Natural killer cell treated with Interleukin-12 subunit alpha and Interleukin-12 subunit beta and Interleukin-15 and Interleukin-18, amount 100 ng/mL, for 72 hours (primary cell): ENCODE measurements at places on chromosomes 5 and 9.

- no peak for DNase-seq
Measured at GRCh38 chr9:133679056-133679455, 42.9 kb downstream of the DBH start.

DNA sequence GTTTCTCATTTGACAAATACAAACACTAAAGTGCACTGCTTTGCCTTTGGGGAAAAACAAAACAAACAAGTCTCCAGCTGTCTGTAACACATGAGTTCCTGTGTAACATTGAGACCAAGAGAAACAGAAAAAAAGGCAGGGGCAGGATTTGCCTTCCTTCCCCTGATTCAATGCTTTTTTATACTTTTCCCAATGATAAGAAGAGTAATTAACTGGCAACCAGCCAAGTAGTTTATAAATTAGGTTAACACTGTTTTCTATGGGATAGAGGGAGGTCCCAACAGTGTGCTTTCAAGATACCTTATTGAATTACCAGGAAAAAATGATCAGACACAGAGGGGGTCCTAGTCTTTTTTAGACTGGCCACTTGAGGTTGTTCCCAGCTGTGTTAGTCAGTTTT is 346.8 kb downstream of the TRIM36 start:
- DNase-seq, result no peak

GRCh38 chr9:18855656-18856055 is 177.4 kb downstream of the SAXO1 start:
- DNase-seq, result no peak

- DNase-seq, result no peak
Measured at GRCh38 chr5:136057401-136058038, 28.7 kb downstream of the TGFBI start.

DNA sequence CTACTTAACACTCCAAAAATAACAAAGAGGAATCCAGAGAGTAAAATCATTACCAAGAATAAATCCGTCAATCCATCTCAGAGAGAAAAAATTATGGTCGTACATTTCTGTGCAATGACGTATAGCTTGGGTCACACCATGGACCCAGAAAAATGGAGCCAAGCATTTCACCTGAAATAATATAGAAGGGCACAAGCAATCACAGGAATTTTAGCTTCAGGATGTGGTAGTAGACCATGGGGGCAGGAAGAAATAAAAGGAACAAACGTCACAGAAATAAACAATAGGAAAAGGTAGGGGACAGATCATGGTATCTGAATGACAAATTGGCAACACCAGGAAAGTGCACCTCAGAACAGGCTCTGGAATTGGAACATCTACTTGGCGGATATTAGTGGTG is 231.0 kb downstream of the PLK2 start:
- no peak for DNase-seq

GRCh38 chr9:88799541-88800328 is 191.5 kb upstream of the S1PR3 start:
- DNase-seq, result no peak

DNA sequence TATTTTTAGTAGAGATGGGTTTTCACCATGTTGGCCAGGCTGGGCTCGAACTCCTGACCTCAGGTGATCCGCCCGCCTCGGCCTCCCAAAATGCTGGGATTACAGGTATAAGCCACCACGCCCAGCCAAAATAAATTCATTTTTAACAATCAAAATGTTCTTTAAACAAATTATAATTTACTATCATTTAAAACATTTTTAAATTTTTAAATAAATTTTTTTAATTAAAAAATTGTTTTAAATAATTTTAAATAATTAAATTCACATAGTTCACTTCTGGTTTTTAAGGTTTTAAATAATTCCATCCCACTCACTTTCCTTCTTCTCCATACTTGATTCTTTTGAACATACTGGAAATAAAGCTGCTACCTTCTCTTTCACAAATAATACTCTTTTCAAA is 15.0 kb upstream of the TTC33 start:
- no peak for DNase-seq

- no peak for DNase-seq
Measured at GRCh38 chr5:160360310-160360709, 10.1 kb downstream of the C1QTNF2 start.

GRCh38 chr9:128887914-128888350 is 6.0 kb downstream of the LRRC8A start:
- DNase-seq, result no peak

DNA sequence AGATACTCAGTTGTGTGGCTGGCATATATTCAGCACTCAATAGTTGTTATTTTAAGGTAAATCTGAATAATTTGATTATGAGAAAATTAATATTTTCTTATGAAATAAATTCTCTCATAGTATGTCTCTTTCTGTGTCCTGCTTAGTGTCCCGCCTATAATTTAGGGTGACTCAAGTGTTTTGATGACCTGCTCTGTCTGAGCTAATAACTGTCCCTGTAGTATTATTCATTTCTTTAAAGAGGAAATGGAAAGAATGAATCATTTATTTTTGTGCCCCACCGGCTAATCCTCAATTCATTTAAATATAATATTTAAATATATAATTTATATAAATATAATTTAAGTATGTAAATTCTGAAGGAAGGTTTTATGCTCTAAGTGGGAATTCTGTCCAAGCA is 4.1 kb downstream of the SLC1A1 start:
- no peak for DNase-seq

DNA sequence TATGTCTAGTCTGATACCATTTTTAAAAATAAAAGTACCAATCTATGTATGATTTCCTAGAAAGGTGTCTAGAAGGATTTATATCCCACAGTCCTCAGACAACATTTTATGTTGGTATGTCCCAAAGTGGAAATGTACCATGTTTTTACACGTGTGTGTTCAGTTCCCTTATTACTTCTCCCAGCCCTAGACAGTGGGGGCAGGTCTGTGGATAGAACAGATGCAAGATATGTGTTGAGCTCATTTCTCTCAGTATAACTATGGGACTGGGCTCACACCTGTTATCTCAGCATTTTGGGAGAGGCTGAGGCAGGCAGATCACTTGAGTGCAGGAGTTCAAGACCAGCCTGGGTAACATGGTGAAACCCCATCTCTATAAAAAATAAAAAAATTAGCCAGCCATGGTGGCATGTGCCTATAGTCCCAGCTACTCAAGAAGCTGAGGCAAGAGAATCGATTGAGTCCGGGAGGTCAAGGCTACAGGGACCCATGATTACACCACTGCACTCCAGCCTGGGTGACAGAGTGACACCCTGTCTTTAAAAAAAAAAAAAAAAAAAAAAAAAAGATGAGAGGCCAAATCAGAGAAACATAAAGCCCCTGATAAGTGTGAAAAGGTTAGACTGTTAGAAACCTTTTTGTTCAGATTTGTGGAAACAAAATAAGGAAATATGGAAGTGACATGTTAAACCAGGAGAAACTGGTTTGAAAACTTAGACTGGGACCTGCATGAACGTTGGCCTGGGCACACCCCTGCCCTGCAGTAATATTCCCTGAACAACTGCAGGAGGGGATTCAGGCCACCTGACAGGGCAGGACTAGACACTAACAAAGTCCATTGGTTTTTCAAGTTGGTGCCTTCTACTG is 7.4 kb upstream of the SLC2A8 start:
- DNase-seq, result no peak

- DNase-seq, result no peak
Measured at GRCh38 chr5:137481596-137481995, 17.5 kb downstream of the SPOCK1 start.

DNA sequence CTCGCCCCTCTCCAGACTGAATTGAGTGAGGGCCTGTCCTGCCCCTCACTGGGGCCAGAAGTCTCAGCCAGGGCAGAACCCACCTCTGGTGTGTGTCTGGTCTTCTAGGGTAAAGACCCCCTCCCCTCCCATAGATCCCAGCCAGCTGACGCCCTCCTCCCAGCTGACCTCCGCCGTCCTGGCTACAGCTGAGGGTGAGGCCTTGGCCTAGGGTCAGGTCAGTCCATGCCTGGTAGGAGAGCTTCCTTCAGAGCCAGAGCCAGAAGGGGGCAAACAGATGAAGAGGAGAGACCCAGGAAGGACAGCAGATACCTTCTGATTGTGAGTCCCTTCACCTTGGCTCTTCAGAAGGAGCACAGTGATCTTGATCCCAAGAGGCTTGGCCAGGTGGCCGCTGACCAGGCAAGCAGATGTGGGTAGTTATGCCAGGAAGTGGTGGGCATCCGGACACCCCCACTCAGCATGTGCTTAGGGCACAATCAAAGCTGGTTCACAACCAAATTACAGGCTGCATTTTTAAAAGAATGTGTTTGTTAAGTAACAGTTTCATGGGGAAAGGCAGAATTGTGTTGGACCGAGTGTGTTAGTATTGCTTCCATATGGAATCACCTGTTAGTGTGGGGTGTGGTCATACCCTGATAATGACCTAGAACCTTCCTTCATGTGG is 29.9 kb downstream of the JADE2 start:
- DNase-seq, result no peak

GRCh38 chr5:31021181-31021624 is 172.3 kb upstream of the CDH6 start:
- DNase-seq, result no peak

DNA sequence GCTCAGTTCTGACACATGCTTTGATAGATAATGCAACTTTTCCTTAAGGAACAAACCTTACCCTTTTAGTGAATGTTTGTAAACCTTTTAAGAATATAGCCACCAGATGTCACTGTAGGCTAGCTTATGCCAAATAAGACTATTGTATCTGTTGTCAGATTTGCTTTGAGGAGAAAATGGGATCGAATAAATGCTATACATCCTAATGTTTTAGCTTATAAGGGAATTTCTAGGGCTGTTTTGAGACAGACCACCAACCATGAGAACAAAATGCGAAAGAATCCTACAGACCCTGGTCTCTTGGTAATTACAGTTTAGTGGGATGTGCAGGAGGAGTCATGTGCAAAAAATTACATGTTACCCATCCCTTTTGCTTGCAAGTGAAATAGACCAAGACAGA is 127.6 kb upstream of the NMUR2 start:
- DNase-seq, result no peak

GRCh38 chr5:73027361-73027760 is 71.5 kb downstream of the FCHO2 start:
- no peak for DNase-seq
